ENCODE measurements at places on chromosomes 2 and 18. TPM values are rescaled to one million over a fixed set of nuclear protein-coding genes. Genes with fewer than 3 reads are reported as not detected.

SIX3 gene
- total RNA-seq = not detected

- no peaks in the 10 kb centered on the region for H3K27me3 ChIP-seq
- DNase-seq = no peak
- no peaks in the 10 kb centered on the region for H3K36me3 ChIP-seq
- H3K27ac ChIP-seq = no peak overlapping the region
- H3K4me3 ChIP-seq = no peak overlapping the region
These were observed 1263.4 kb downstream of the DSC3 start for GRCh38 chr18:29779096-29779495.

DNA sequence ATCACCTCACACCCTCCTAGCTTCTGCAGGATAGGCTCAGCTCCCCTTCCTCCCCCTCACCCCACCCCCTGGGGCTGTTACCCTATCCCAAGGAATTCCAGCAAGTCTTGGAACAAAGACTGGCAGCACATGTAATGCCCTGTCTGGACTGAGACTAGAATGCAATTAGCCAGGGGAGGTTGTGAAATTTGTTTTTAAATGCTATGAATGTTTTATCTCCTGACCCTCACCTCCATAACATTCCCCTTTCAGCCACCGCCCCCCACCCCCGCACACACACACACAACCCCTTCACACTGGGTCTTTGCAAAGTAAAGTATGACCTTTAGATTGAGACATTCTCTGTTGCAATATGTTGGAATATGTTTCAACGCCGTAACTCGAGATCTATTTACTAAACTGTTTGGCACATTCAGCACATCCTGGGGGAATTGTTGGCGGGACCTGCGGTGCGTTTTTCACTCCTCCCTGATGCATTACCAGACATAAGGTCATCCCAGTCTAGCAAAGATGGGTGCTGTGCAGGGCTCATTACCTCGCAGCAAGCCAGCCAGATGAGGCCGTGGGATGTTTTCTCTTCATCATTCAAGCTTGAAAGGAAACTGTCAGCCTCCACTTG lies 290.7 kb upstream of the SLC14A2 start:
- H3K27me3 ChIP-seq = peaks cover 2% of the 10 kb centered on the region
- no peak overlapping the region for H3K4me3 ChIP-seq
- H3K4me1 ChIP-seq = no peaks in the 10 kb centered on the region
- no peak overlapping the region for H3K27ac ChIP-seq
- no peaks in the 10 kb centered on the region for H3K36me3 ChIP-seq

KIF1A gene
- total RNA-seq = 2.3 TPM

HOXD13 gene
- not detected for total RNA-seq

GALNT5 gene
- total RNA-seq = not detected

ELP2 gene
- 82.4 TPM for total RNA-seq

GRCh38 chr2:46382331-46383112 lies 85.3 kb downstream of the EPAS1 start:
- H3K36me3 ChIP-seq = peaks cover 1% of the 10 kb centered on the region
- peaks cover 4% of the 10 kb centered on the region for H3K27me3 ChIP-seq
- H3K27ac ChIP-seq = no peak overlapping the region
- peaks cover 2% of the 10 kb centered on the region for H3K4me1 ChIP-seq
- no peak overlapping the region for H3K4me3 ChIP-seq

GRCh38 chr18:25814841-25815458 lies 275.5 kb downstream of the SS18 start:
- peak overlapping the region; percentile 10 for H3K27ac ChIP-seq
- no peaks in the 10 kb centered on the region for H3K36me3 ChIP-seq
- peaks cover 9% of the 10 kb centered on the region for H3K4me1 ChIP-seq
- DNase-seq = no peak
- H3K27me3 ChIP-seq = peaks cover 3% of the 10 kb centered on the region

DNA sequence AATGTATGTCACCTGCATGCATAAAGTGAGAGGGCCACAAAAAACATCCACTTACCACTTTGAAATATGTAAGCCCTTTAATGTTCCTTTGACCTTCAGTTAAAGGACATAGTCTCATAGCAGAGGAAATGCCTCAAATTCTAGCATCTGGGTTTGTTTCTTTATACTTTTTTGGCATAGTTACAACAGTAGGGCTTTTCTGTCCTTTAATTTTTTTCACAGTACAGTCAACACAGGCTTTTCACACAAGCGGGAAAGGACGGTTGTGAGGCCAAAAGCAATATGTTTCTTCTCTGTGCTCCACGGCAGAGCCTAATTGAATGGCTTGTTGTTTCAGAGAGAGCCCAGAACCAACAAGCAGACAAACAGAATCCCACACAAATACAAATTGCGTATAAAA lies 57.6 kb downstream of the CRIM1 start:
- no peak overlapping the region for H3K27ac ChIP-seq
- no peaks in the 10 kb centered on the region for H3K36me3 ChIP-seq
- peaks cover 2% of the 10 kb centered on the region for H3K27me3 ChIP-seq

DNA sequence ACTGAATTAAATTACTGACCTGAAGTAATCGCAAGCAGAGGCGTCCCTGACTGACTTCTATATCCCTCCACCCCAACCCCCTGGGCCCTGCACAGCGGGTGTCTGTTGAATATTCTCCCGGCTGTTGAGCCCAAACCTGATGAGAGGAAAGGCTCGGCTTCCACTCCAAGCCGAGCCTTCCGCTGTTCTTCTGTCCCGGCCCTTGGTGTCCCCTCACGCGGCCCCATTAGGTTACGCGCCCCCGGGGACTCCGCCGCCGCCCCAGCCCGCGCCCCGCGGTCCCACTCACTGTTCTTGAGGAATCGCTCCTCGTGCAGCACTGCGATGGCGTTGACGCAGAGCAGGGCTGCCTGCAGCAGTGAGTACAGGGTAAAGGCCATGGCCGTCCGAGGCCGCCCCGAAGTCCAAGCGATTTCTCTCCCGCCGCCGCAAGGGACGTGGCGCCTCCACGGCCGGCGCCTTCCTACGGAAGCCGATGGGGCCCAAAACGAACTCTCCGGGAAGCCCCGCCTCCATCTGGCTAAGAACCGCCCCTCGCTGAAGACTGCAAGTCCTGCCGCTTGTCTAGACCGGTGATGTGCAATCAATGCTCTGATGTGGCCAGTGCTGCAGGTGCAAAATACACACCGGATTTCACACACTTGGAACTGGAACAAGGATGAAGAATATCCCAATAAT lies at the start of gene IER3IP1:
IER3IP1 (minus strand) TSS at position 467 of the 678 bp plus-strand sequence; CDS start at position 380, 87 bp downstream.
- H3K4me1 ChIP-seq = no peaks in the 10 kb centered on the region
- no peaks in the 10 kb centered on the region for H3K27me3 ChIP-seq
- H3K4me3 ChIP-seq = no peak within 1 kb of the TSS
- peak within 1 kb of the TSS; percentile 65 for H3K27ac ChIP-seq
- no peaks in the 10 kb centered on the region for H3K36me3 ChIP-seq

KCNS3 gene
- not detected for total RNA-seq
